Activated naive CD4-positive, alpha-beta T cell treated with anti-CD3 and anti-CD28 coated beads, Interleukin-2, amount 10 ng/mL, durations not matched to agents 7 days and 5 days (primary cell): ENCODE measurements at places on chromosomes 7 and 10.

GRCh38 chr10:75403144-75403938 is 1.8 kb upstream of the ZNF503 start:
- DNase-seq = no peak

DNA sequence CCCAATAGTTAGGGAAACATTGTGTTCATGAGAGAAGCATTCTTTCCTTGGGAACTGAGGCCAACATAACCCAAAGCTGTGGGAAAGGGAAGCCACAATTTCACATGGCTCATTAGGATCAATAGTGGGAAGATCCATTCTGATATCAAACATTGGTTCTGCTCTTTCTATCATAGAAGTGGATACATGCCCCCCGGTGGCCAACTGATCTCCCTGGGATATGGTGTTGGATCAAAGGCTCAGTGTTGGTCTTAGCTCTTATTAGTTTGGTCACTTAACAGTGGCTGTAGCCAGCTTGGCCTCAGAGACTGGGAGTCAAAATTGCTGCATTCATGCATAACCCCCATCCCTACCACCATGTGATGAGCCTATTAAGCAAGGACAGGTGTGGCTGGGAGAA is 6.7 kb upstream of the GIMAP4 start:
- DNase-seq = no peak

DNA sequence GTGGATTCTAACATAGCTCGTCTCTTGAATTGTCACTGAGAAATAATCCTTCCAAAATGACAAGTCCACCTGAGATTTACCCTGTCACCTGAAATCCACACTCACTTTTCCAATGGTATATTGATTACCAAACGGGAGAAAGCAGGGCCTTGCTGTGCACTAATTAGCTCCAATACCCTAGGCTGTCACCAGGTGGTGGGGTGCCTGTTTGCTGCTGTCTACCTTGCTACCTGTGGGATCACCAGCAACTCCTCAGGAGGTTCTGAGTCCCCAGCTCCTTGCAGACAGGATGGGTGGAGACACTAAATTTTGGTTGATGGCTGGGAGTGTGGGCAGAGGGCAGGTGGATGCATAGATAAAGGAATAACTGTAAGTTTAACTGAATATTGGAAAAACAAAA is 237.2 kb upstream of the ZNF32 start:
- DNase-seq = no peak

DNA sequence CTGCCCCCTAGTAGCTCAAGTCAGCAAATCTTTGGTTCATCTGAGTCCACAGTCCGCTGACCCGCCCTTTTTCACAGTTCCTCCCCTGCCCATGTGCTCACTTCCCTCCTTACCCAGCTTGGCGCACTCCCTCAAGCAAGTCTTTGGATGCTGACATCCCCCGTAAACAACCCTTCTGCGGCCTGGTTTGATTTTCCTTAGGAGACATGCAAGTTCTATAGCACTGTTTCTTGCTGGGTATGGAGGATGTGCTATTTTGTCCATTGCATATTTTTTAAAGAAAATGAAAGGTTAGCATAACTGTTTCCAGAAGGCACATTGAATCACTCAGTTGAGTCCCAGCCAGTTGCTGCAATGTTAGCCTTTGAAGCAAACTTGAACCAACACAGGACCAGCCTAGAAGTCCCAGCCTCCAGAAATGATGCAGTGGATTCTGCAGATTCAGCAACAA is 38.2 kb downstream of the HTRA1 start:
- no peak for DNase-seq

- DNase-seq = no peak
Observed at GRCh38 chr10:123320091-123320490, 165.9 kb downstream of the BUB3 start.

DNA sequence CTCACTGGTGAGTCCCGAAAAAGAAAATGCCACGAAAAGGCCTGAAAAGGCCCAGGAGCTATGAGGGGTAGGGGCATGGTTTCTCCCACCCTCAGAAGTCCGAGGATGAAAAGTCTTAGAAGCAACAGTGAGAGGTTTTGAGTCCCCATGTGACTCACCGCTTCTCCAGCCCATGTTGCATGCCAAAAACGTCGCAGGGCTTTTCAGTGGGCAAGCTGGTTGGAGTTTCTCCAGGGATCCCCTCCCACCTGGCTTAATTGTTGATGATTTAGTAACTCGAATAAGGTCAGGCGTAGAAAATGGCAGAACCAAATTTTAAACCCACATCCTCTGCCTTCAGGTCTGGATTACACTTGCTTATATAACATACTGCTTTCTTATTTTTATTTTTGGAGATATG is 96.3 kb upstream of the ARMC3 start:
- DNase-seq = no peak

DNA sequence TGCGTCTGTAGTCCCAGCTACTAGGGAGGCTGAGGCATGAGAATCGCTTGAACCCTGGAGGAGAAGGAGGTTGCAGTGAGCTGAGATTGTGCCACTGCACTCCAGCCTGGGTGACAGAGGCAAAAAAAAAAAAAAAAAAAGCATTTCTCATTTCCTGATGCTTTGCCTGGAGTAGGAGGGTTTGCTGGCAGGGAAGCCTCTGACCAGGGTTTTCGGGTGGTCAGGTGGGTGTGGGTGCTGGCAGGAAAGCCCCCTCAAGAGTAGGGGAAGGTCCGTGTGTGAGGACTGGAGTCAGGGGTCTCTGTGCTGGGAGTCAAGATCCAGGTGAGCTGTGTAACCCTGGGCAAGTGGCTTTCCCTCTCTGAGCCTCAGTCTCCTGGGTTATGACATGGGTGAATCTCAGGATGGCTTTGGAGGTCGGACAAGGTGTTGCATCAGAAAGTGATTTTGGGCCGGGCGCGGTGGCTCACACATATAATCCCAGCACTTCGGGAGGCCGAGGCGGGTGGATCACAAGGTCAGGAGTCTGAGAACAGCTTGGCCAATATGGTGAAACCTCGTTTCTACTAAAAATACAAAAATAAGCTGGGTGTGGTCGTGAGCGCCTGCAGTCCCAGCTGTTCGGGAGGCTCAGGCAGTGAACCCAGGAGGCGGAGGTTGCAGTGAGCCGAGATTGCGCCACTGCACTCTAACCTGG is 3.2 kb downstream of the AMZ1 start:
- DNase-seq = no peak

DNA sequence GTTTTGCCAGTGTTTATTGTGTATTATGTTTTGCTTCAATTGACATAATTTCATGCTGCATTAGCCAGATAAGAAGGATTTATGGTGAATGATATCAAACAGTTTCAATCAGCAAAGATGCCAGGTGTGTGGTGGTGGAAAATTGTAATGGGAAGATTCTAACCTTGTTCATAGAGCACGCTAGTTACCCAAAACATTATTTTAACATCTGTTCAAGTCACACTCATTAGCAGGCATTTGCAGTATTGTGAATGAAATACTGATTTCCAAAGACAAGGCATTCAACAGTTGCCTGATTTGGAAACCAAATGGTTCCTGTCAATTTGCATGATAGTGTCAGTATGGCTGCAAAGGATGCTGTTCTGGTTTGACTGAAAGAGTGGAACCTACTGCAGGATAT is 129.7 kb downstream of the EPC1 start:
- no peak for DNase-seq
